Activated CD4-positive, alpha-beta memory T cell treated with anti-CD3 and anti-CD28 coated beads, Interleukin-2, amount 10 ng/mL, durations not matched to agents 7 days and 5 days (primary cell): ENCODE measurements at places on chromosomes 2 and 18. TPM values are rescaled to one million over a fixed set of nuclear protein-coding genes. Genes with fewer than 3 reads are reported as not detected.

- no peak overlapping the region for H3K4me3 ChIP-seq
- no peaks in the 10 kb centered on the region for H3K27me3 ChIP-seq
- DNase-seq: no peak
- H3K36me3 ChIP-seq: peaks cover 32% of the 10 kb centered on the region
Observed at GRCh38 chr2:105867587-105867986, 122.9 kb downstream of the NCK2 start.

Gene KANSL1L
- 4.6 TPM for total RNA-seq

DNA sequence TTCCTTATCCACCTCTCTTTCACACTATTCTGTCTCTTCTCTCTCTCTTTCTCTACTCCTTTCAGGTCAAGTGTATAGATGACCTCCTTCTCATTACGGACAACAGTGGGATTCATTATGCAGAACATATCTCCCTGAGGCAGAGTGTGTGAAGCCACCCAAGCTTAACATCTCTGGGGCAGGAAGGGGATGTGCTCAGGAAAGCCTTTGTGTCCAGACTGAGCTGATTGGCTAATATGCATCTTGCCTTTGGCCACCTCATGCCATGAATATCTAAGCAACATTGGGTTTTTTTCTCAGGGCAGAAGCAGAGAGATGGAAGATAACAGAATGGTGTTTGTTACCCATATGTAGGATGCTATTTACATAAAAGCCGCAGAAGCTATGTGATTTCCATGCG is 211.4 kb upstream of the LRRTM1 start:
- DNase-seq: no peak
- no peak overlapping the region for H3K27ac ChIP-seq
- no peaks in the 10 kb centered on the region for H3K27me3 ChIP-seq
- H3K36me3 ChIP-seq: no peaks in the 10 kb centered on the region
- H3K4me3 ChIP-seq: no peak overlapping the region

GRCh38 chr2:180980106-180980942 is at the start of gene UBE2E3:
UBE2E3 (plus strand) TSS chr2:180980605; CDS start chr2:180982043, 1,438 bp downstream.
- peaks cover 41% of the 10 kb centered on the region for H3K4me1 ChIP-seq
- peak within 1 kb of the TSS; percentile 89 for H3K27ac ChIP-seq
- peak within 1 kb of the TSS; percentile 90 for H3K4me3 ChIP-seq
- peaks cover 31% of the 10 kb centered on the region for H3K36me3 ChIP-seq
- peaks cover 19% of the 10 kb centered on the region for H3K27me3 ChIP-seq

- H3K4me1 ChIP-seq: no peaks in the 10 kb centered on the region
- no peak overlapping the region for H3K27ac ChIP-seq
- no peak for DNase-seq
Observed at GRCh38 chr18:45551142-45551815, 64.0 kb upstream of the SLC14A2 start.

DNA sequence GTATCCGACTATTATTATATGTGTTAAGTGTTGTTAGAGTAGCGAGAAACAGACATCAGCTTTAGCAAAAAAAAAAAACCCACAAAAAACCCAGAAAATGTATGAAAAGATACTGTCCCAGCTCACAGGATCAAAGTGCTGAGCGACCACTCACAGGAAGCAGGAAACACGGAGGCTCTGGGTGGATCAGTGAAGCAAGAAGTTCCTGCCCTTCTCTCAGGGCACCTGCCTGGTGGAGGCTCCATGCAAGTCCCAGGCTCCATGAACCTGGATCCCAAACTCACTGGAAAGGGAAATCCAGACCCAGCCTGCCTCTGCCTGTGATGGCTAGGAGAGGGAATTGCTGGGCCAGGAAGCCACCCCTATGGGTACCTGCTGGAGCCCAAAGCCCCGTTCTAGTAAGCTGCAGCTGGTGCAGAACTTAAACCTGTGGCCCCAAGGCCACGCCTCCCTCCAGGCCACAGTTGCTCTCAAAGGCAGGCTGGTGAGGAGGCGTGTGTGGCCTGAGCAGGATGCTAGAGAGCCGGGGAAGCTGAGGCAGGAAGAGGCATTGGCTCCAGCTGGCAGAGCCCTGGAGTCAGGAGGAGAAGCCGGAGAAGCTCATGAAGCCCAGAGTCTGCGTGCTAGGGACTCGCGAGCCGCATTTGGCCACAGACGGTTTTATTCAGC is 63.5 kb upstream of the TAF1B start:
- peaks cover 13% of the 10 kb centered on the region for H3K36me3 ChIP-seq
- H3K4me3 ChIP-seq: peak overlapping the region; percentile 70
- H3K4me1 ChIP-seq: peaks cover 69% of the 10 kb centered on the region
- H3K27me3 ChIP-seq: no peaks in the 10 kb centered on the region

GRCh38 chr2:160266037-160266551 is 66.0 kb upstream of the ITGB6 start:
- DNase-seq: no peak
- no peak overlapping the region for H3K27ac ChIP-seq
- peaks cover 35% of the 10 kb centered on the region for H3K4me1 ChIP-seq
- H3K36me3 ChIP-seq: peaks cover 9% of the 10 kb centered on the region

DNA sequence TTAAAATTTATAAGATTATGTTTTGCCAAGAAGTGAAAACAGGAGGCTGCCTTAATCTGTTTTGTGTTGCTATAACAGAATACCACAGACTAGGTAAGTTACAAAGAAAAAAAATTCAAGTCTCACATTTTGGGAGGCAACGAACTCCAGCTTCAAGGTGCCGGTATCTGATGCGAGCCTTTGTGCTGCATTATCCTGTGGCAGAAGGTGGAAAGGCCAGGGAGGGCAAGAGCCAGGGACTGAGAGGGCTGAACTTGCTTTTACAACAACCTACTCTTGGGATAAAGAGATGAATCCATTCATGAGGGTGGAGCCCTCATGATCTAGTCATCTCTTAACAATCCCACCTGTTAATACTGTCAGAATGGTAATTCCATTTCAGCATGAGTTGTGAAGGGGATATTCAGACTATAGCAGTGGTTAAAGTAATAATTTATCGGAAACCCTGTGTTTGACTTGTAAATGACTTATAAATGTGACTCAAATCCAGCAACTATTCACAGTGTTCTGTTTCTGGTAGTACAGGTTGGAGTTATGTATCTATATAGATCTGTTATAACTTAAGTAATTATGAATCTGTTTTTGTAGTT is 3.7 kb downstream of the MTX2 start:
- DNase-seq: no peak
- peaks cover 15% of the 10 kb centered on the region for H3K4me1 ChIP-seq
- H3K36me3 ChIP-seq: no peaks in the 10 kb centered on the region
- no peak overlapping the region for H3K4me3 ChIP-seq
- H3K27me3 ChIP-seq: no peaks in the 10 kb centered on the region

- H3K27me3 ChIP-seq: no peaks in the 10 kb centered on the region
- H3K27ac ChIP-seq: no peak overlapping the region
- H3K4me3 ChIP-seq: no peak overlapping the region
- H3K36me3 ChIP-seq: no peaks in the 10 kb centered on the region
- DNase-seq: no peak
Observed at GRCh38 chr2:18971628-18972027, 382.3 kb upstream of the NT5C1B start.

DNA sequence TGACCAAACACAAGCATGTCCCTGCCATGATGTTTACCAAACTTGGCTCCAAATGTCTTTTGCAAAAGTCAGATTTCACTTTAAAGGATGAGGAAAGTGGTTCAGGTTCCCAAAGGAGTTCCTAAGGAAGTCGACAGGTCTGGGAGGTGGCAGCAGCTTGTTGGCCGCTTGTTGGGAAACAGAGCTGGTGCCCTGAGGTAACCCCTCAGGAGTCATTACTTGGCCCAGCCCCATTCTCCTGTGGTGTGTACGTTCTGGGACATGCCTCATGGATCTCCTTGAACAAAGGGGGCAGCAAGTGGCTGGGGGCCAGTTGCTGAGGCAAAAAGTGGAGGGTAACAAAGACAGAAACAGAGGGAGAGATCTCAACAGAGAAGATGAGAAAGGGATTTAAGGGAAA is 10.9 kb downstream of the TMBIM1 start:
- no peaks in the 10 kb centered on the region for H3K27me3 ChIP-seq
- H3K27ac ChIP-seq: peak overlapping the region; percentile 70
- DNase-seq: no peak
- peaks cover 69% of the 10 kb centered on the region for H3K36me3 ChIP-seq
- H3K4me3 ChIP-seq: no peak overlapping the region
- H3K4me1 ChIP-seq: peaks cover 41% of the 10 kb centered on the region

Gene BOLL
- not detected for total RNA-seq

DNA sequence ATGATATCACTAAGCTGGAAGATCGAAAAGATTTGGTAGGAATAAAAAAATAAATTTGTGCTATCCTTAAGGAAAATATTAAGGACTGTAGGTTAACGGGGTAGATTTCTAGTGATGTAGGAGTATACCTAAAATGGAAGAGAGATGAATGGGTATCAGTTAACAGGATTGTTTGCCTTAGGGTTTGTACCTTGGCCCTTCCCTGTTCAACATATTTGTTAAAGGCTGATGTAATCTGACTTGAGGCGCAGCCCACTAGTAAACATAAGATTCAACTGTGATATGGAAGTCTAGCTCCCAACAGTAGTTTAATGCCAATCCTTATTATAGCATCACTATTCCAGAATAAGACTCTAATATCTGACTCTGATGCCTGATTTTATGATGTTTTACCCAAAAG is 685.2 kb downstream of the DCC start:
- no peak overlapping the region for H3K4me3 ChIP-seq
- no peaks in the 10 kb centered on the region for H3K4me1 ChIP-seq
- no peaks in the 10 kb centered on the region for H3K27me3 ChIP-seq

Gene GKN1
- total RNA-seq: not detected

DNA sequence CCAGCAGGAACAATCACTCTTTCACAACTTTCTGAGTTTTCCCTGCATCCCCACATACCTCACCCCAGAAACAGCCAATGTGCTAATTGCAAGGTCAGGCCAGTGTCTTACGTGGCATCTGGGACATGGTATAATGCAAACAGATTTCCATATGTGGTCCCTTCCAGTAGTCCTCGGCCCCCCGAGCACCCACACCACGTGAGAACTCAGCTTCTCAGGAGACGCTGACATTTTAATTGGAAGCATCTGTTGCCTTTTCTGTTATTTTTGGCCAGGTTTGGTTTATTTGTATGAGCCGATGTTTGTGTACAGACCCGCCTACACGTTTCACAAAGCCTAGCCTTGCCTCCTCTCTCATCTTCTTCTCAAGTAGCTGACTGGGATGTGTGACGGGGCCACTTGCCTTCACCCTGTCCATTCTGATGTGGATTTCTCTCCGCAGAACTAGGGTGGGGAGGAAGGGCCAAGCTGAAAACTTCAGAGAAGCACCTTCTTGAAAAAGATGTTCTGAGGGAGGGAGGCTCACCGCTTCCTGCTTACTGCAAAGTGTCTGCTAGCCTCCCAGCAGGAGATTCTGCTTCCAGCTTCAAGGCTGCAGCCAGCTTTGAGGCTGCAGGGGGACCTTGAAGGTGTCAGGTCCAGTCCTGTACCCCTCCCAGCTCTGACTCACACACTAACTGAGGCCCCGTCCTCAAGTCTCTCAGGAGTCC is 109.6 kb upstream of the SLC14A2 start:
- no peak overlapping the region for H3K4me3 ChIP-seq
- H3K27ac ChIP-seq: no peak overlapping the region
- DNase-seq: no peak
- H3K36me3 ChIP-seq: no peaks in the 10 kb centered on the region
- H3K4me1 ChIP-seq: no peaks in the 10 kb centered on the region

- H3K36me3 ChIP-seq: no peaks in the 10 kb centered on the region
- no peak for DNase-seq
- no peak overlapping the region for H3K4me3 ChIP-seq
- H3K27me3 ChIP-seq: peaks cover 14% of the 10 kb centered on the region
- no peak overlapping the region for H3K27ac ChIP-seq
Observed at GRCh38 chr2:12604341-12604740, 112.4 kb upstream of the TRIB2 start.

- peaks cover 3% of the 10 kb centered on the region for H3K4me1 ChIP-seq
- peaks cover 11% of the 10 kb centered on the region for H3K27me3 ChIP-seq
- H3K4me3 ChIP-seq: no peak overlapping the region
- no peaks in the 10 kb centered on the region for H3K36me3 ChIP-seq
Observed at GRCh38 chr18:76994086-76994654, 138.4 kb downstream of the MBP start.

- H3K4me3 ChIP-seq: peak overlapping the region; percentile 98
- H3K27ac ChIP-seq: peak overlapping the region; percentile 93
- DNase-seq: peak; percentile 98
- H3K27me3 ChIP-seq: peaks cover 9% of the 10 kb centered on the region
- peaks cover 26% of the 10 kb centered on the region for H3K36me3 ChIP-seq
Observed at GRCh38 chr2:207166039-207166348, 246 bp upstream of the KLF7 start.

DNA sequence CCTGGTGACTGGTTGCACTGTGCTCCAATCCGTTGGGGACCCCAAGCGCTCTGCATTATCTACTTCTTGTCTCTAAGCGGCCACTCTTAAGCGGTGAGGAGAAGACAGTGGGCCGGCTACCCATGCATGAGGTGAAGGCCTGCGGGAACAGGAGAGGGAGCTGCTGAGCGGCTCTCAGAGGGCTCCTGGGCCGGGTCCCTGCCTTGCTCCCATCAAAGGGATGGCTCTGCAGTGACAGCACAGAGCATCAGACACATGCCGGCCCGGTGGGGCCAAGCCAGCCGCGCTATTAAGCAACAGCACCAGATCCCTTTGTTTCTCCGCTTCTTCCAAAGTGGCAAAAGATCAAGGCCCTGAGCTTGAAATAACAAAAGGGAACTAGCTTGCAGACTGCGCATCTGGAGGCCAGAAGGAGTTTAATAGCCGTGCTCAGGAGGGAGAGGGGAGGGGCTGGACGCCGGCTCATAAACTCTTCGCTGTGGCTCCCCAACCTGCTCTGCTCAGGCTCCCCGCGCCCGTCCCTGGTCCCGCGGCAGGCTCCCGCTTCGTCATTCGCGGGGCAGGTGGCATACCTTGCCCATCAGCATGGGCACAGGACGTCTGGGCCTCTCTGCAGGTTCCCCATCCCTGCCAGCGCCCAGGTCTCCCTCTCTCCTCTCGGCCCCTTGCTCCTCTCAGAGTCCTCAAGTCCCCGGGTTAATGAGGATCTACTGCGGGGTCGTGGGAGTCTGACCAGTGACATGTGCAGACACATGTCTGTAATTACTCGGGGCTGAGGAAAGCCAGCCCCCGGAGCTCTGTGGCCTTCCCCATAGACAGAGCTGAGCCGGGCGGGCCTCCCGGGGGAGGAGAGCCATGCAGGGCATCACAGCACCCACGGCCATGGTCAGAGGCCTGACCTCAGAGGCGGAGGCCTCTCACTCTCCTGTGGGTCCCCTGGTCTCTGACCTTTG is 96.7 kb downstream of the ASB1 start:
- H3K4me3 ChIP-seq: no peak overlapping the region
- H3K27me3 ChIP-seq: peaks cover 6% of the 10 kb centered on the region
- H3K27ac ChIP-seq: no peak overlapping the region
- H3K36me3 ChIP-seq: no peaks in the 10 kb centered on the region
- no peaks in the 10 kb centered on the region for H3K4me1 ChIP-seq
- DNase-seq: no peak

- peaks cover 33% of the 10 kb centered on the region for H3K4me1 ChIP-seq
- peak; percentile 24 for DNase-seq
- H3K27ac ChIP-seq: peak overlapping the region; percentile 51
- peaks cover 17% of the 10 kb centered on the region for H3K36me3 ChIP-seq
Observed at GRCh38 chr18:57833441-57834101, 30.5 kb upstream of the ATP8B1 start.

GRCh38 chr2:240983996-240984498 is 14.4 kb upstream of the SNED1 start:
- no peak overlapping the region for H3K27ac ChIP-seq
- H3K36me3 ChIP-seq: no peaks in the 10 kb centered on the region
- DNase-seq: no peak
- peaks cover 18% of the 10 kb centered on the region for H3K27me3 ChIP-seq
- H3K4me1 ChIP-seq: no peaks in the 10 kb centered on the region
